ENCODE measurements at places on chromosomes 3 and 15.

GRCh38 chr15:20106026-20106425 lies 435.6 kb downstream of the GOLGA6L6 start:
- DNase-seq: no peak

DNA sequence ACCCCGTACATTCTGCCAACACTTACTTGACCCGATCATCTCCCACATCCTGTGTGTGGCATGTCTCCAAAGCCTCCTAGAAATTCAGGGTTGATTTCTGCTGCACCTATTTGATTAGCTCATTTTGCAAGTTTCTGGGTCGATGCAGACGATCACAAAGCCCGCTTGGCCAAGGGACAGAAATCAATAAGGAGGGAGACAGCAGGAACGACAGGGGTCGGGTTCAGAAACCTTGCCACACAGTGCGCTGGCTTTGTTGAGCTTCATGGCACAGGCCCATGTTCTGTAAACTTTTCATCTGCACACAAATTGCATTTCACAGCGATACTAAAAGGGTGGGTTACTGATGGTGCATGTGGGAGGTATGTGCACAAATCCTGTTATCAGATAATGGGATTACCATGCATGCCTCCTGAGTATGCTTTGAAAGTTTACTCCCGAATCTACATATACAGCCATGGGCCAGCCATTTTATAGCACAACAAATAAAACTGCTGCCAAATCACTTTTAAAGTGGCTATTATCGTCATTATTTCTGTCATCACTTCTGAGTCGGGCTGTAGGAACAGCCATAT lies 95.9 kb upstream of the ATP11B start:
- DNase-seq: no peak

DNA sequence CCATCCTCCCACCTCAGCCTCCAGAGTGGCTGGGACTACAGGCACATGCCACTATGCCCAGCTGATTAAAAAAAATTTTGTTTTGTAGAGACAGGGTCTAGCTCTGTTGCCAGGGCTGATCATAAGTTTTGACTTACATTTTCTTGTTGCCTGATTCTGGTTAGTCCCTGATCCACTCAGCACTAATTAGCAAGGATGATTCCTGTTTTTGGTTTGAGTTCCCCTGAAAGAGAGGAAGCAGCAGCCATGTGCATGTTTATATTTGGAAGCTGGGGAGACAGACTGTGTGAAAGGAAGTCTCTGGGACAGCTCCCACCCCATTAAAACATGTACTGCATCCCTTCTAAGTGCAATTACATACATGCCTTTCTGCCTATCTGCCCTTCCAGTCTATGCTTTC lies 3.6 kb upstream of the NCK1 start:
- no peak for DNase-seq

DNA sequence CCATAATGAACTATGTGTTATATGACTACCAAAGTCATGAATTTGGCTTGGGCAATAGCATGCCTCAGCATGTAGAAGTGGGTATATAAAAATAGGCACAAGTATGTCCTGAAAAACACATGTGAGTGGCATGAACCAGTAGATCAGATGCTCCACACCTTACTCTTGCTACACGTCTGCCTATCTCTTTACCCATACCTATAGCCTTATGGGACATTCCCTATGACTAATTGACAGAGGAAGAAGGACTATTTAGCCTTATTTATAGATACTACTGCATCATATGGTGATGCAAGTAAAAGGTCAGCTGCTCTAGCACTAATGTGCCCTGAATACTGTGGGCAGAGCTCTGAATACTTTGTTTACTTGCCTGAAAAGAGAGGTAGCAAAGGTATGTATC lies 81.0 kb upstream of the ZPLD1 start:
- no peak for DNase-seq

DNA sequence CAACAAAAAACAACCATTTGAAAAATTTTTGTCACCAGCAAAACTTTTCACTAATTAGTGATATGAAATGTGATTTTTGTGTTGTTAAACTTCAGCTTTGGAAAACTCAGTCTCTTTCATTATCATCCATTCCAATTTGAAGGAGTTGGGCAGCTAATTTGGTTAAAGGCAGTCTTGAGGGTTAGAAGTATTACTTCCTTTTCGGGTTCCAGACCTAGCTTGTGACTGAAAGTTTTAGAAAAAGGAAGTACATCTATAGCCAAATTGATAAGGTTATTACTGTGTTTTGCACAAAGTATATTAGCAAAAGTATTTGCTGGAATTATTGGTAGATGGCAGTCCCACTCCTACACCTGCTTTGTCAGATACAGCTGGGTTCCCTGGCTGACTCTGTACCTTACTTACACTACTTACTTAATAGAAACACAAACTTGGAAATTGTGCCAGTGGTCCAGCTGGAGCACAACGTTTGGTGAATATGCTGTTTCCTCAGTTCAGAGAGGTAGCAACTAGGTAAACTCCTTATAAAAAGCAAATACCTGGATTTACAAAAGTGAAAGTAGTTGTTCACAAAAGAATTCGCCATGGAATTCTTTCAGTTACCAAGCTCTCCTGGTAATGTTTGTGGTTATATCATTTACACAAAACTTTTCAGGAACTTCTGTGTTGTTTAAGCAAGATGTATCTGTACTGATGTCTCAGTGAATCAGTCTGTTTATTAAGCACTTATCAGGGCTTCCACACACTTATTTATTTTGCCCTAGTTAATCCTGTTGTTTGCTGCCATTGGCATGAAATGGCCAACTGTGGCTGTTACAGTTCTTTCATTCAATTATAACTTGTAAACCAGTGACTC lies 31.6 kb downstream of the TIPARP start:
- DNase-seq: no peak

GRCh38 chr15:58058073-58058472 lies 7.4 kb downstream of the ALDH1A2 start:
- DNase-seq: no peak

GRCh38 chr3:152184971-152185686 lies 83.6 kb upstream of the MBNL1 start:
- DNase-seq: no peak

DNA sequence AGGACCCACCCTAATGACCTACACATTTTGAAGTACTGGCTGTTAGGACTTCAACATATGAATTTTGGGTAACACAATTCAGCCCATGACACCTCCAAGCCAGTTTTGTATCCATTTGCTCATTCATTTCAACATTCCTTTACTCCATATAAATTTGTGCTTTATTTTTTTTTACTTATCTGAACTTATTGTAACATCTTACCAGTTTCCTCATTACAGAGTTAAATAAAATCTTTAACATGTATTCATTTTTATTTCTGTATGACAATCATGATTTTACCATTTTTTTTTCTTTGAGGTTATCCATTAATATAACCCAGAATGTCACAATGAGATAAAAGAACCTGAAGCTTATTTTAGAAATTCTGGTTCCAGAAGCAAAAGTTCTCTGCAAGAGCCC lies 48.0 kb upstream of the ATP1B3 start:
- no peak for DNase-seq

DNA sequence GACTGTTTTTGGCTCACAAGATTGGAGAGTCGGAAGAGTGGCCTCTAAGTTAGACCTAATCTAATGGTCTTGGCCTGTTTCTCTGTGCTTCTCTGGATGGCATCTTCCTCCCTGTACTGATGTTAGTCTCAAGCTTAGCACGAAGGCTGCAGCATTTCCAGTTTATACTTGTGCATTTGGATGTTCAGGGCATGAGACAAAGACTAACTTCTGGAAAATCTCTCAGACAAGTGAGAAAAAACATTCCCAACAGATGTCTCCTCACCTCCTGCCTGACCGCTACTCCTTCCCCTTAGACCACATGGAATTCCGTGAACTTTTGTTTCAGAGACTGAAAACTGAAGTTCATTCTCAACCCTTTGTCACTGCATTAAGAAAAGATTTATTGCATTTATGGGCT lies 410.8 kb upstream of the MCTP2 start:
- DNase-seq: no peak

DNA sequence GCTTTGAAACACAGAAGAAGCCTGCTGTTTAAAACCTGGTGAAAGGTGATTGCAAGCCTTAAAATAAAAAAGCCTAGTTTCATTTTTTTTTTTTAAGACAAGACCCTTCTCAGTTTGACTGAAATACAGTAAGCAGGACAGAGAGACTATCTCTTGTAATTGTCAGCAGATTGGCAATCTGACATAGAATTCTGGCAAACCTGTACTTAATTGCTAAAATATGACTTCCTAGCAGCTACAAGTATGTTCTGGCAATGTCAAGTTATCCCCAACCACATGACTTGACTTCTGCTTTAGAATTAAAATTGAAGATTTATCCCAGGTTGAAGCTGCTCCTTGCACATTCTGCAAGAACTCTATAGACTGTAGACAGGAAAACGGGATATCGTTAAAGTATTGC lies 232.8 kb upstream of the NR2F2 start:
- DNase-seq: no peak

- no peak for DNase-seq
Observed at GRCh38 chr3:128366652-128367051, 100.0 kb downstream of the DNAJB8 start.

DNA sequence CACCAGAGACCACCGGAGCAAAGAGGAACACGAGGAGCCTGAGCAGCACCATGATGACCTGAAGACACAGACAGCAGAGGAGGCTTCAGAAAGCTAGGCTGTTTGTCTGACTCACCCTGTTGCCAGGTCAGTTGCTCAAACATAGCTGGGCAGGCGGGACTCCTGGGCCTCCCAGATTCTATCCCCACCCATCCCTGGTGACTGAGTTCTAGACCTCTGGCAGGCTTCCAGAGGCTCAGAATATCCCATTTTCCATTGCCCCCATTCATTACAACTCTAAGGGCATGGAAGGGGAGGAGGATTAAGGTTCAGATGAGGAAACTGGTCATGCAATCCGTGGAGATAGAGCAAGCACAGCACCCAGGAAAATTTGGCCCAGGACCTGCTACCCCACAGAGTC lies at the start of gene CDHR4:
TSS of gene CDHR4 (minus strand) at position 113 of the 400 bp plus-strand sequence. CDS start at position 52, 61 bp downstream.
- no peak for DNase-seq

GRCh38 chr3:133211449-133211848 lies 173.3 kb downstream of the TMEM108 start:
- DNase-seq: no peak

GRCh38 chr15:87736401-87736800 lies 520.1 kb downstream of the NTRK3 start:
- DNase-seq: no peak

- DNase-seq: no peak
Observed at GRCh38 chr15:38555686-38556334, 8.8 kb downstream of the RASGRP1 start.

- no peak for DNase-seq
Observed at GRCh38 chr15:71791975-71792374, 18.4 kb upstream of the NR2E3 start.

DNA sequence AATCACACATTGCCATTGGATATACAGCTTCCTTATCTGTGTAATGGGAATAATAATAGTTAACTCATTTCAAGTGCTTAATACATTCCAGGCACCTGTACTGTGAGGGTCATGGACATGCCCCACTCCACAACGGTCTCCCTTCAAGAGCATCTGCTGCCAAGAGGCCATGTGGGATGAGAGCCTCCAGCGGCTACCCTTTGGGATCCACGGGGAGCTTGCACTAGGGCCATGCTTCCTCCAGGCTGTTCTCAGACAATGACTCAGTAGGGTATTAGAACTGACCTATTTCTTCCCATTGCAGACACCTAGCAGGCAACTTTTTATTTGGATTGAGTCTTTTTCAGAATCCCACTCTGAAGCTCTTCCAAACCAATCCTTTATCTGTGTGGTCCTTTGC lies 1078.9 kb downstream of the TUSC7 start:
- DNase-seq: no peak

GRCh38 chr3:20564966-20565365 lies 379.0 kb upstream of the SGO1 start:
- DNase-seq: no peak

- no peak for DNase-seq
Observed at GRCh38 chr15:39564972-39565665, 15.8 kb upstream of the THBS1 start.

GRCh38 chr3:171685116-171685895 lies 125.0 kb downstream of the PLD1 start:
- no peak for DNase-seq

- no peak for DNase-seq
Observed at GRCh38 chr15:43867096-43867495, 40.3 kb downstream of the WDR76 start.

- DNase-seq: no peak
Observed at GRCh38 chr3:100407977-100408532, 6.7 kb downstream of the LNP1 start.

DNA sequence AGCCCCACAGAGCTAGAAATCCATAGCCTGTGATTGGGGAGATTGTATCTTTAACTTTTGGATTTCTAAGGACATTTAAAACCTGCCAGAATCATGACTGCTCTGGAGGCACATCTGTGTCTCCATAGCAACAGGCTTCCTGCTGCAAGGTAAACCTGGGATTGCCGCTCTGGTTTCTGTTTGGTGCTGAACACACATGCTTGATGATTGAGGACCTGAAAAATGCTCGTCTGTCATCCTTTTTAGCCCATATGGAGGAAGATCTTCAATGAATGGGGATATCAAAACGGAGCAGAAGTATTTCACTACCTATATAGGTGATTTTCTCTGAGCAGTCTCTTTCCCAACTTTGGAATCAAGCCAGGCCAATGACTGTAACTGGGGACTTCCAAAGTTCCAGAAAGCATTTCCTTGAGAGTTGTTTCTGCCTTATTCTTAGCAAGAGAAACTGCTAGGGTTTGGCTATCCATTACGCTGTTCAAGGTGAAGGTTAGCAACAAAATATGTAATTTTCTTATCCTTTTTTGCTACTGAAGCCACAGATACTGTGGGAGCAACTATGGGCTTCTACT lies 96.5 kb upstream of the TNIK start:
- no peak for DNase-seq

GRCh38 chr15:57385923-57386390 lies 9.7 kb downstream of the CGNL1 start:
- no peak for DNase-seq

- DNase-seq: no peak
Observed at GRCh38 chr3:186092360-186093070, 16.4 kb downstream of the ETV5 start.

DNA sequence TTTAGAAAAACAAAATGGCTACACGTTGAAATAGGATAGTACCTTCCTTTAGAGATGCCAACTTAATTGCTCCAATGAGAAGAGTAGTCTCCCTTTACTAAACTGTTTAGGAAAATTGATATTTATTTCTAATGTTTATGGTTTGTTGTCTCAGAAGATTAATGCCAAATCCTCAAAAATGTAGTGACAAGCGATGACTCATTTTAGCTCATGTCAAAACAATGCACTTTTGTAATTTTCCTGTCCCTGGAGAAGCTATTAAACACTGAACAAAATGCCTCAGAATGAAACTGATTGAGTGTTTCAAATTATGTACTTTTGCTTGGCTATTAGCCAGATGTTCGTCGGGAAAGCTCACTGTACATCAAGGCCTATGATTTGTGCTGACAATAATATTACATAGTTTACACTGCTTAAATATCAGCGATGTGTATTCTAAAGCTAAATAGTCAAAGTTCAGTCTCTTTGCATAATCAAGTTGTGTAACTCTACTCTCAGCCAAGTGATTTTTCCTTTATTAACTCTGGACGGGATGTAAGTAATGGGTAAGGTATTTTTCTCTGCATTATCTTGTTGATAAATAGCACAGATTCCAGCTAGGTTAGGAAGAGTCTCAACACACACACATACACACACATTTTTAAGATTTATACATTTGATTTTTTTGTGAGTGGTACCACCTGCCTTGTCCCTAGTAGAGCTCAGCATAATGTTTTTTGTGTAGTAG lies 83.7 kb downstream of the CMSS1 start:
- no peak for DNase-seq

Measured in immature natural killer cell (primary cell).